ENCODE measurements at places on chromosomes 6 and 20.

GRCh38 chr20:35226884-35227681 lies 593 bp downstream of the MMP24 start:
- DNase-seq: no peak

GRCh38 chr6:130394246-130394645 lies 28.4 kb downstream of the TMEM200A start:
- DNase-seq: no peak

- DNase-seq: no peak
These were observed 128.5 kb downstream of the FLRT3 start for GRCh38 chr20:14208956-14209355.

- DNase-seq: peak; percentile 52
These were observed 130.6 kb upstream of the C6orf118 start for GRCh38 chr6:165439928-165440554.

DNA sequence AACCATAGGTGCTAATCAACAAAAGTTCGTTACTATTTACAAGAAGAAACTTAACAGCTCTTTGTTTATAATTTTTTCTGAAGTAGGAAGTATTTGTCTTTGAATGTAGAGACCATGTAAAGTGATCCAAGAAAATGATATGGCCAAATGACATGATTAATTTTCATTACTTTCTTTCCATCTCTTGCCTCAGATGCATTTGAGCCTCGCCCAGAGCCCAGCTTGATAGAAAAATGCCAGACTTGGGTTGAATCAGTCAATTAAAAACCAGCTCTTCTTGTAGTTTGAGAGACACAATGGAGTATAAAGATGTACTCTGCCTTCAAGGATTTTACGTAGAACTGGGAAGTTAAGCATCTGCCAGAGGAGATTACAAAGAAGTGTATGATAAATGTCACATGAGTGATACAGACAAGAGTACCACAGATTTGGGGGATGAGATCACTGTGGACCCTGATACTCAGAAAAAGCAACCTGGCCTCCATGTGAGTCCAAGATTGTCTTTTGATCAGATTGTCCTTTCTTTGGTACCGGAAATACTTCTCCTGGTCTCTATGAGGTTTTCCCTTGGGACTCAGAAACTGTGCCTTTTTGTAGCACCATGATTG lies 92.5 kb upstream of the SUPT3H start:
- no peak for DNase-seq

DNA sequence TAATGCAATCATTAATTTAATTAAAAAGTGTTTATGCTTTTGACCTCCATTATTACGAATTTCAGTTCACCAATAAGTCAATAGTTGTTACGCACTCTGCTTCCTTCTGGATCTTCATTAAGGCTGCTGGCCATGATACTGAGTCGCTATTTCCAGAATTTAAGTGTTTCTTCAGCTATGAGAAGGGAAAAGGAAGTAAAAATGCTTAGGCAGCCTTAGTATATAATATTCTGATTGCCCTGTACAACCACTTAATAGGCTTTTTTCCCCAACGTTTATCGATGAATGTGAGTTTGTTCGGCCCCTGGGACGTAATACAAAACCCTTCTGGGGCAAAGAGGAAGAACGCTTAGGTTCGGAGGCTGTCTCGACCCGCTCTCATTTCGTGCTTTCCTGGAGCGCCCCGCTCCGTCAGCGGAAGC lies 644 bp downstream of the OARD1 start:
- no peak for DNase-seq

DNA sequence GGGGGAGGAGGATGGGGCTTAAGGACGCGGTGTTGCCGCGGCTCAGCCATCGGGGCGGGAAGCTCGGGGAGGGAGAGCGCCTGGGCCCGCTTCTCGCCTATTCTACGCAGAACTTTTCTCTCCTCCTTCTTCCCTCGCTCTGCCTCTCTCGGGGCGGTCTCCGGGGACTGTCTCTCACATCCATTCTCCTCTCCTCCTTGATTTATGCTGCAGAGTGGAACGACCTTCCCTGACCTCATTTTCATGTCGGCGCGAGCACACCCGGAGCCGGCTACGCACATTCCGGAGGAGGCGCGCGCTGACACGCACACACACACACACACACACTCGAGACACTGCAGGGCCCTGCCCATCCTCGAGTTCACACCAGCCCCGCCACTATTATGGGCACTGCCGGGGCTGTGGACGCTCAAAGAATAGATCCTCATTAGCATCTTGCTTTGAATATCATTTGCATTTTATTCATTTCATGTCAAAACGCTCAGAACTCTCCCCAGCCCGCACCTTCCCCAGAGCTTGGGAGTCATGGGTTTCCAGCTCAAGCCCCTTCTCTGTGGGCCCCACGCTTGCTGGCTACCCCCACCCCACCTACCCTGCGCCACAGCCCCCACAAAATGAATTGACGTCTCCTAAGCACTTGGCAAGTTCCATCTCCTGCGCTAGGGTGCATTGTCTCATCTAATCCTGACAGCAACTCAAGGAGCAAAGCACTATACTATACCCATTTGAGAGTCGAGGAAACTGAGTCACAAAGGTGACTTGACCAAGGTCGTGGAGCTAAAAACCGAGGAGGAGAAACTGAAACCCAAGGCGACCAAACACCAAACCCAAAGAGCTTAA lies 36.8 kb downstream of the NCR2 start:
- DNase-seq: no peak
